ELR (cell line): ENCODE measurements at places on chromosomes 2 and 18.

- DNase-seq = no peak
These were observed 199.4 kb upstream of the LRRTM4 start for GRCh38 chr2:77721593-77721992.

DNA sequence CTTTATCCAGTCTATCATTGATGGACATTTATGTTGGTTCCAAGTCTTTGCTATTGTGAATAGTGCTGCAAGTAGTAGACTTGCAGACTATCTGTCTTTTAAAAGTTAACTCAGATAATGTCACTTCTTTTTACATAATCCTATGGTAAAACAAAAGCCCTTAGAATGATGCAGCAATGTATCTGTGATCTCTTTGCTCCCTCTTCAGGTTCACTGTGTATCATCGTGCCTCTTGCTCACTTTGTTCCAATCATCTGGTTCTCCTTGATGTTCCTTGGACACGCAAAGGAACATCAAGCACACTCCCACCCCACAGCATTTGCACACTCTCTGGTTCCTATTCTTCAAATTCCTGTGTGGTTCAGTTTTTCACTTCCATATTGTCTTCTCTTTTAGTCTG, 472.5 kb upstream of the ZNF804A start:
- DNase-seq = no peak

- DNase-seq = no peak
These were observed 114.2 kb downstream of the SGPP2 start for GRCh38 chr2:222538535-222538934.

DNA sequence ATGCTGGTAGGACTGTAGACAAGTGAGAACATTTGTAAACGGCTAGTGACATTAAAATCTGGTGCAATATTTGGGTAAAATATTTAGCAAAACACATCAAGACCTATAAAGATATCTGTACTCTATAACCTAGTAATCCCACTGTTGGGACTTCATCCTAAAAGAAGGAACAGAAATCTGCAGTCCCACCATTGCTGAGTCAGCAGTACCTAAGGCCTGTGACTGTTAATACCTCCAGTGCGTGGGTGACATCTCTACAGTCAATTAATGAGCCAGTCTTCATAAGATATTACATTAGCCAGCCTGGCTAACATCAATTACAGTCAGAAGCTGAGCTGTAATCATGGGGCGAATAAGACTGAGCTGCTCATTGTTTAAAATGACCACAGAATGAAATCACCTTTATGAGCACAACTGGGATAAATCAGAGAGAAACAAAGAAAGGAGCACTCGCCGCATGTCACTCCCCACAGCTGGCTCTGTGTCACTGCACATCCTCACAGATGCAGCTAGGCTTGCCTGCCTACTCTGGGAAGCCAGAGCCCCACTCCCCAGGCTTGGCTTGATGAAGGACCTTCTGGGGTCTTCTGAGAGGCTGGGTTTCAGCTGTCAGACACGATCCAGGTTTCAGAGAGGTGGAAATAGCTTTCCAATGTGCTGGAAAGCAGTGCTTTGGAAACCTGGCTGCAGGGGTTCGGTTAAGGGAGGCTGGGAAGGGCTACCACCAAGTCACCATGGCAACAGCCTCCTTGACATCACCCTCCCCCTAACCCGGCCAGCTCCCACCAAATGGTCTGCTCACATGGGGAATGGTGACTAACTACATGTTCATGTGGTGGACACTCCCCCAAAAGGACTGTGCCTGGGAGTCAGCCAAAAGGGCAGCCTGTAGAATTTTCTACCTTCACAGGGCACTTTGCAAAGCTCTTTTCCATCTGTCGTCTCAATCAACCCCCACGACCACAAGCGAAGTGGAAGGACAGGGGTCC, 145.0 kb downstream of the ZBTB7C start:
- peak; percentile 24 for DNase-seq

DNA sequence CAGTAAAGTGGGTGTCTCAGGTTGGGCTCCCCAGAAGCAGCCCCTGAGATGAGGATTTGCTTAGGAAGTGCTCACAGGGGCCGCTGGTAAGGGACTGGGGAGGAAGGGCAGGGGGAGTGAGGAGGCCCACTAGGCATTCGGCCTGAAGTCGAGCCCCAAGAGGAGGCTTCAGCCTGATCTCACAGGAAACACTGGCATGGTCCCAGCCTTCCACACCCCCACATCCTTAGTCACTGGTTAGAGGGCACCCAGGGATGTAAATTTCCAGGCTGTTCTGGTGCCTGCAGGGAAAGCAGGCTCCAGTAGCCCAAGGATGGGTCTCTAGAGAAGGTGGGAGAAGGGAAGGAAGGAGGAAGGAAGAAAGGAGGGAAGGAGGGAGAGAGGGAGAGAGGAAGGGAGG, 22.4 kb upstream of the KCNK3 start:
- peak; percentile 61 for DNase-seq

DNA sequence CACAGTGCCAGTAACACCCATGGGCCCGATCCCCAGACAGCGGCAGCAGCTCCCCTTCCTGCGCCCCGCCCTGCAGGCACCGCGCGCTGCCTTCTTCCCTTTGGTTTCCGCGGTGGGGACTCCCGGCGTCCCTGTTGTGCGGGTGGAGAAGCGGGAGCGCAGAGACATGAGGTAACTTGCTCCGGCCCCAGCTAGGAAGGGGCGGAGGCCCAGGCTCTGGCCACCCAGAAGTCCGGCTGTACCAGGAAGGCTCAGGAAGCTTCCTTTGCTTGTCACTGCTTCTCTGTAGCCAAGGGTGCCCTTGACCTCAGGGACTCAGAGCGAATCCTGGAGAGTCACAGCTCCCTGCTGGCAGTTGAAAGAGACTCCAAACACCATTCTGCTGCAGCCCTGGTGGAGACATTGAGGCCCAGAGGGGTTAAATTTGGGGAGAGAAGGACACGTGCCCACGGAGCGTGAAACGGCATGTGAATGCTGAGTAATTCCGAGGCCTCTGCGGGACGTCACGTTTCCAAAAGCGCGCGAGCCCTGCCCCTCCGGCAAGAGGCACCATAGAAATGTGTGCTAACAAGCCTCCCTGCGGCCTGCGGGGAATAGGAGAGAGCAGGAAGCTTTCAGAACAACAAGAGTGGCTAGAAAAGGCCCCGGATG, 6.7 kb upstream of the ADCY3 start:
- no peak for DNase-seq

DNA sequence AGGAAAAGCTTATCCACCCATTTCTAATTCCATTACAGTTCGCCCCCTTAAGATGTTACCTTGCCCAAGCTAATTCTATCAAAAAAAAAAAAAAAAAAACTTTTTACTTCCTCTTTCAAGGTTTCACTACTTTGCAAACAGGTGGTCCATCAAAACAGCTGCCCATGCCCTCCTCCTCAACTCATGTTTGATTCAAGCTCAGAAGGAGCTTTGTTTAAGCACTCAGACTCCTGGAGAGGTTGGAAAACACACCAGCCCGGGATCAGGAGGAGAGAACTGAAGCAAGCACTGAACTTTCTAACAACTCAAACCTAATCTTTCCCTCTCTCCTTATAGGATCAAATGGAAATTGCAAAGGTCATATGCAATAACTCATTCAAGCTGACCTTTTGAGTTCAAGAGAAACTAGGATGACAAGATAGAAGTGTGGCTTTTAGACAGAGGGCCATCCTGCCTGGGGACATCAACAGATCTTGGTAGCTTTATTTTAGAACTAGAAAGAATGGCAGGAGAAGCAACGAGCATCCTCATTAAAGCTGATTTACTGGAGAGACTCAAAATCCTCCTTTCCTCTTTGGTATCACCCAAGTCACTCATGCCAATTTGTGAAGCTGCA, 28.3 kb upstream of the FZD7 start:
- DNase-seq = no peak

DNA sequence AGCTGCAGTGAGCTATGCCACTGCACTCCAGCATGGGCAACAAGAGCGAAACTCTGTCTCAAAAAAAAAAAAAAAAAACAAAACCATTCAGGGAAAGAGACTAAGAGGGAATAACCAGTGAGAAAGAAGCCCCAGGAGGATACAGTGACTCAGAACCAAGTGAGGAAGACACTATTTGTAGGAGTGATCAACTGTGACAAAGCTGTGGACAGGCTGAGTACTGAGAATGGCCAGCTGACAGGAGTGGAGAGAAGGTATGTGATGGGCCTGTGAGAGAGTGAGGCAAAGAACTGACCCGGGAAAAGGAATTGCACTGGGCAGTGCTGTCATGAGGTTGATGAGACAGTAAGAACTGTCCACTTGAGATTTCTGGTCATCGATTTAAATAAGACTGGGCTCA, 6.7 kb upstream of the LCT start:
- DNase-seq = no peak

DNA sequence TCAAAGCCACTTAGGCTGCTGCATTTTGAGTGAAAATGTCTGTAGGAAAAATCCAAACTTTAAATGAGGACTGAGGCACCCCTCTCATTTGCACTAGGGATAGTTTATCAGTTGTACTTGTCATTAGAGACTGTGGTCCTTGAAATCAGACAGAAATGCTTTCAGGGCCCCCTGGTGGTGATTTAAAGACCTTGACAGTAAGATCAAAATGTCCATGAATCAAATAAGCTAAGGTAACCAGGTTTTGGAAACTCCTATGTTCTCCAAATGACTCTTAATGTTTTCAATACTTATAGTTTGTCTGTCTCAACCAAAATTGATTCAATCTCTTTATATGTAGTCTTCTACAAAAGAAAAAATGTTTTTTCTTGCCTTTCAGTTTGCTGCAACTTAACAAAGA, 28.8 kb upstream of the DDX18 start:
- DNase-seq = peak; percentile 63

GRCh38 chr18:70671889-70672565, 383.2 kb downstream of the SOCS6 start:
- DNase-seq = no peak

DNA sequence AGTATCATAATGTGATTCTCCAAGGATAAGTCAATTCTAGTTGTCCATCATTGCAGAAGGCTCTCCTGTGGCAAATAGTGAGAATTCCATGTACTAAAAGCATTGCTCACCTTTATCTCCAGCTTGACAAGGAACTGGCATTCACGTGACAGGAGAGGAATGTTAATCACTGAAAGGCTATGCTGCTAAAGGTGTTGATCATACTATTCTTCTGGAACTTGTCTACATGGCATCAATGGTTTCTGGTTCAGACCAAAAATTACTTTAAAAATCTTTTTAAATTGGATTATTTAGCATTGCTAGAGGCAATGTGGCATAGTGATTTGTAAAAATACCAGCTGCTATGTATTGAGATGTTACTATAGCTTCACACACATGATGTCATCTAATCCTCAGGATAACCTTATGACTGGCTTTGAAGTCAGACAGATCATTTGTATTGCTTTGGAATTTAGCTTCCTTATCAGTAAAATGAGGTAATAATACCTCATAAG, 414.4 kb downstream of the MTX2 start:
- no peak for DNase-seq

DNA sequence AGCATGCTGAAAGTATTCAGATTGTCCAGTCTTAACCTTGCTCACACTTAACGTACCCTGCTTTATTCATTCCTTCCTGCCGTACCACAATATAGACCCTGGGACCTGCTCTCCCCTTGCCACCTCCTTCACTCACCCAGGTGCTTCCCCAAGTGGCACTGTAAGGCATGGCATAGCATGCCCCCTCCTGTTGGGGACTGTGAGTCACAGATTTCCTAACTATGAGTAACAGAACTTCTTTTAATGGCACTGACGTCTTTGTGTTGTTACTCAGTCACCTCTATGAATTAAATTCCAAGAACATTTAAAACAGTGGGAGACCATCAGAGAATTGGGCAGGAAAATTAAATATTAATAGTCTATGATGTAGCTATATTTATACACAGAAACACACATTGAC, 117.2 kb downstream of the CTNNA2 start:
- DNase-seq = peak; percentile 70

DNA sequence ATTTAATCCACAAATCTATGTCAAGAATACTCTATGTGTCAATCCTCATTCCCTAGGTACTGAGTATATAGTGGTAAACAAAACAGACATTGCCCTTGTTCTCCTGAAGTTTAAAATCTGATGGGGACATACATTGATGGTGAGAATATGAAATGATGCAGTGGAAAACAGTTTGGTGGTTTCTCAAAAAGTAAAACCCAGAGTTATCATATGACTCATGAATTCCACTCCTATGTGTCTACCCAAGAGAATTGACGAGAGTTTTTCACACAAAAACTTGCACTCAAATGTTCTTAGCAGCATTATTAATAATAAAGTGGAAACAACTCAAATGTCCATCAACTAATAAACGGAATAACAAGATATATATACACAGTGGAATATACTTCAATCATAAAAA, 586.7 kb downstream of the CCDC85A start:
- peak; percentile 84 for DNase-seq

GRCh38 chr18:10400534-10401307, 53.7 kb upstream of the APCDD1 start:
- no peak for DNase-seq

- DNase-seq = no peak
These were observed 5.2 kb upstream of the SPRED2 start for GRCh38 chr2:65437392-65438135.
